Sigmoid colon (tissue), 7 donors: ENCODE measurements at places on chromosomes 2 and 18.

DNA sequence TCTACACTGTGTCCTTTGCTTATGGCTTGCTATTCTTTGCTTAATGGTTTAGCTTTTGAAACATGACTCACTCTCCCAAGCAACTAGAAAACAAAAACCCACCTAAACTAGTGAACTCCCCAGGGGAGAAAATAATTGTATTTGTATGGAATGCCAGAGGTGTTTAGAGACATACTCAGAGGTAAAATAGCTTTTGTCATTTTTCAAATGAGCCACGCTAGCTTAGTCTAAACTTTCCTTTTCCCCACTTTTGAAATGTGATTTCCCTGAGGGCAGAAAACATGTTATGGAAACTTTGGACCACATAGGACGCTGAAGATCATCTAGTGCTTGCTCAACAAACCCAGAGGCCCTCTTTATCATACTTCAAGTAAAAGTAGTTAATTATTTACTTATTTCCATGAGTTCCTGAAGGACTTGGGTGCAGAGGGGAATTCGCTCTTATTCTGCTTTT is 16.5 kb upstream of the CYTIP start:
- DNase-seq: no peak
- no peaks in the 10 kb centered on the region for H3K36me3 ChIP-seq
- no peak overlapping the region for H3K4me3 ChIP-seq
- no peak overlapping the region for H3K27ac ChIP-seq

DNA sequence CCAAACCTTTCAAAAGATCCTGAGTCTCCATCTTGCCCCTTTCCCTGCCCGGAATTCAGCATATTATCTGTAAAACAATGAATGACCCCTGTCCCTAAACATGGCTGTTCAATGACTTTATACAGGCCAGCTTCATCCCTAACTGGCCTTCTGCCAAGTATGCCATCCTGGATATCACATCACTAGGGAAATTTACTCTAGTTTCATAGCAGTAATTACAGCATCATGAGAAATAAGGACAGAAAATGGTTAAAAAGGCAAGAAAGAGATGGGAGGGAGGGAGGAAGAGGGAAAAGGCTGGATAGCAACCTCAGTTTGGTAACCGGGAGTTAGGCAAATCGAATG is 4.4 kb downstream of the MBOAT2 start:
- no peaks in the 10 kb centered on the region for H3K36me3 ChIP-seq
- H3K27ac ChIP-seq: no peak overlapping the region
- no peaks in the 10 kb centered on the region for H3K27me3 ChIP-seq
- H3K4me3 ChIP-seq: no peak overlapping the region

GRCh38 chr2:1974397-1974796 is 230.1 kb upstream of the PXDN start:
- H3K36me3 ChIP-seq: no peaks in the 10 kb centered on the region
- peaks cover 8% of the 10 kb centered on the region for H3K4me1 ChIP-seq
- DNase-seq: peak; percentile 11
- H3K4me3 ChIP-seq: no peak overlapping the region
- H3K27ac ChIP-seq: no peak overlapping the region

GRCh38 chr2:159892990-159893810 is 95.2 kb upstream of the CD302 start:
- H3K27ac ChIP-seq: no peak overlapping the region
- H3K36me3 ChIP-seq: no peaks in the 10 kb centered on the region
- no peak for DNase-seq
- no peaks in the 10 kb centered on the region for H3K27me3 ChIP-seq

DNA sequence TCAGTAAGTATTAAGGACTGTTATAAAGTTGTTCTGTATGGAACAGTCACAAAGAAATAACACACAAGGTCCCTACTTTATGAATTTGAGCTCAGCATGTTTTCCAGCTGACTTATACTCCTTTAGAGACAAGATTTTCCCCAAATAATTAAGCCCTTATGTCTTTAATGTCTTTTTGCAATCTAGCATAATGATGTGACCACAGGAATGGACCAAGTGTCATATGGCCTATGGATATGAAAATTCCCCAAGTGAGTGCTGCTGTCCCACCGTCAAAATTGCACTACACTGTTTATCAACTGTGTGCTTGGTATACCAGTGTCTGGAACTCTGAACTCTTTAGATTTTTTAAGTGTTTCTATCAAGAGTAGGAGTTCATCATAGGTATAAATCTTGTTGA is 369.6 kb downstream of the PID1 start:
- H3K4me3 ChIP-seq: no peak overlapping the region
- no peaks in the 10 kb centered on the region for H3K4me1 ChIP-seq
- no peaks in the 10 kb centered on the region for H3K36me3 ChIP-seq
- no peaks in the 10 kb centered on the region for H3K27me3 ChIP-seq

- H3K4me3 ChIP-seq: no peak overlapping the region
- no peak overlapping the region for H3K27ac ChIP-seq
- no peaks in the 10 kb centered on the region for H3K36me3 ChIP-seq
- DNase-seq: no peak
- no peaks in the 10 kb centered on the region for H3K4me1 ChIP-seq
- no peaks in the 10 kb centered on the region for H3K27me3 ChIP-seq
Measured at GRCh38 chr2:147468349-147468748, 376.5 kb upstream of the ACVR2A start.

DNA sequence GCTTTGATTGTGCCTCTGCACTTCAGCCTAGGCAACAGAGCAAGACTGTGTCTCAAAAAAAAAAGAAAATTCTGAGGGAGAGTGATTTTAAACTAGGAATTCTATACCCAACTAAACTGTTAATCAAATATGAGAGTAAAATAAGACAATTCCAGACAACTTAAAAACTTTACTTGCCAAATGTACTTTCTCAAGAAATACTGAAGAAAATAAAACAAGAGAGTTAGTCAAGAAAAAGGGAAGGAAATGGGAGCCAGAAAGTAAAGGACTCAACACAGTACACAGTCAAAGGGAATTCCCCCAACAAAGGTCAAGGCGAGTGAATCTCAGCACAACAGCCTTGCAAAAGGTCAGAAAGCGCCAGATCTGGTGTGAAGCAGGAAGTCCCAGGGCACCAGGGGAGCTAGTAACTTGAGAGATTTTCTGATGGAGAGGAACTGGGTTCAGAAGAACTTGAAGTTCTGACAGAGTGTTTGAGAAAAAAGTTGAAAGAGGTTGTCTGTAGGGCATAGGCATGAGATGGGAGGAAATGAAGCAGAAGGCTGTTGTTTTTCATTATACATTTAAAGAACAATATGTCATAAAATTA is 22.6 kb upstream of the TBC1D8 start:
- no peaks in the 10 kb centered on the region for H3K36me3 ChIP-seq
- no peaks in the 10 kb centered on the region for H3K4me1 ChIP-seq
- DNase-seq: no peak
- no peaks in the 10 kb centered on the region for H3K27me3 ChIP-seq
- H3K27ac ChIP-seq: no peak overlapping the region
- no peak overlapping the region for H3K4me3 ChIP-seq

GRCh38 chr2:20998972-20999905 is 44.6 kb downstream of the APOB start:
- H3K4me3 ChIP-seq: no peak overlapping the region
- DNase-seq: no peak
- no peaks in the 10 kb centered on the region for H3K4me1 ChIP-seq
- H3K36me3 ChIP-seq: no peaks in the 10 kb centered on the region

DNA sequence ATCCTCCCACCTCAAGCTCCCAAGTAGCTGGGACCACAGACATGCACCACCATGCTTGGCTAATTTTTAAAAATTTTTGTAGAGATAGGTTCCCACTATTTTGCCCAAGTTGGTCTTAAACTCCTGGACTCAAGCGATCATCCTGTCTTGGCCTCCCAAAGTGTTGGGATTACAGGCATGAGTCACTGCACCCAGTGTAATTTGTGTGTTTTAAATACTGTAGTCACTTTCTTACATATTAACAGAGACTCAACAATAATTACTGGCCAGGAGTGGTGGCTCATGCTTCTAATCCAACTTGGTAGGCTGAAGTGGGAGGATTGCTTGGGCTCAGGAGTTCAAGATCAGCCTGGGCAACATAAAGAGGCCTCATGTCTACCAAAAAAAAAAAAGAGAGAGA is 293.0 kb downstream of the RDH14 start:
- no peaks in the 10 kb centered on the region for H3K27me3 ChIP-seq
- H3K27ac ChIP-seq: no peak overlapping the region

GRCh38 chr2:193469251-193469650 is 1274.5 kb upstream of the TMEFF2 start:
- no peak overlapping the region for H3K4me3 ChIP-seq
- H3K36me3 ChIP-seq: no peaks in the 10 kb centered on the region
- H3K4me1 ChIP-seq: no peaks in the 10 kb centered on the region
- H3K27ac ChIP-seq: no peak overlapping the region

DNA sequence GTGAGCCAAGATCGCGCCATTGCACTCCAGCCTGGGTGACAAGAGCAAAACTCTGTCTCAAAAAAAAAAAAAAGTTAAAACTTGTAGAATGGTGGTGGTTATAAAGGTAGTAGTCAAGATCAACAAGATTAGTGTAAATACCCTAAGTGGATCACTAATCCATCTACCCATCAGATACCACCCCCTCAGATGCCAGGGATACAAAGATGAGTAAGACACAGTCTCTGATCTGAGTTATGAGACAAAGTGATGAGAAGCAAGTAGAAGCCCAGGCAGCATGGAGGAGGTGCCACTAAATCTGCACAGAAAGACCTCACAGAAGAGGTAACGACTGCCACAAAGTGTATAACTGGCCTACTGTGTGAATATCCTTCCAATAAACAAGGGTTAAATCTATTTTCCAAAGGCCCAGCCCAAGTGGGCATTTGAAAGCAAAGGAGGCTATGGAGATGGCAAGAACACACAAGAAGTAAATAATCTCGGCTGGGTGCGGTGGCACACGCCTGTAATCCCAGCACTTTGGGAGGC is 20.2 kb downstream of the NFE2L2 start:
- H3K27ac ChIP-seq: peak overlapping the region; percentile 91
- H3K4me3 ChIP-seq: no peak overlapping the region
- peaks cover 100% of the 10 kb centered on the region for H3K4me1 ChIP-seq

GRCh38 chr2:164014068-164014731 is 278.4 kb upstream of the FIGN start:
- no peak overlapping the region for H3K4me3 ChIP-seq
- H3K36me3 ChIP-seq: no peaks in the 10 kb centered on the region
- DNase-seq: no peak
- H3K27me3 ChIP-seq: no peaks in the 10 kb centered on the region
- no peaks in the 10 kb centered on the region for H3K4me1 ChIP-seq
- H3K27ac ChIP-seq: peak overlapping the region; percentile 30

GRCh38 chr2:148132412-148132811 is 111.5 kb downstream of the MBD5 start:
- H3K27me3 ChIP-seq: no peaks in the 10 kb centered on the region
- no peak overlapping the region for H3K4me3 ChIP-seq
- H3K36me3 ChIP-seq: no peaks in the 10 kb centered on the region
- H3K27ac ChIP-seq: no peak overlapping the region
- H3K4me1 ChIP-seq: peaks cover 29% of the 10 kb centered on the region
- DNase-seq: no peak

- DNase-seq: no peak
- no peaks in the 10 kb centered on the region for H3K36me3 ChIP-seq
- H3K4me3 ChIP-seq: peak overlapping the region; percentile 48
Measured at GRCh38 chr2:118835746-118836410, 11.6 kb downstream of the EN1 start.

DNA sequence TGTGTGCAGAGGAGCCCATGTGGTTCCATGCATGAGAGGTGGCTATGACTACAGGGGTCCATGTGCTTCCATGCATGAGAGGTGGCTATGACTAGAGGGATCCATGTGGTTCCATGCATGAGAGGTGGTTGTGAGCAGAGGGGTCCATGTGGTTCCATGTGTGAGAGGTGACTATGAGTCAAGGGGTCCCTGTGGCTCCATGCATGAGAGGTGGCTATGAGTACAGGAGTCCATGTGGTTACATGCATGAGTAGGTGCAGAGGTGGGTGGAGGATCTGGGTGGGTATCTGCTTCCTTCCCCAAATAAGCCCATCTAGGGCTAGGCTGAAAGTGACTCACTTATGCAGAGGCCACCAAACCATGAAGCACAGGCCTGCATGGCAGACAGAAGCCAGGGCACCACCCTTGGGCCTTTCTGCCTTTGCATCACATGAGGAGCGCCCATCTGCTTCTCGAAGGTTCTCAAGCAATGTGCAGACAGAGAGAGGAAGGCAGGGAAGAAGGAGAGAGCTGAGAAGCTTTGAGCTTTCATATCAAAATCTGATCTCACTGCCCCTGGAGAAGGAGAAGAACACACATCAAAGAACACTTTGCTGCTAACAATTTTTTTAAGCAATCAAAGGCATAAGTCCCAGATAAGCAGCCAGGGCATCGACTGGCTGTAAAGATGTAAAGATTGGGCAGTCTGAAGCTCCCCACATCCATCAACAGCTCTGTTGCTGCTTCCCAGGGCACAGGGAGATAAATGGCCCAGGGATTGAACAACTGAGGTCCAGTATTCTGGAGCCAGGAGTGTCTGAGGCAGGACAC is 137.6 kb downstream of the TNS1 start:
- H3K27me3 ChIP-seq: no peaks in the 10 kb centered on the region
- H3K4me1 ChIP-seq: peaks cover 93% of the 10 kb centered on the region
- H3K27ac ChIP-seq: peak overlapping the region; percentile 98
- H3K4me3 ChIP-seq: no peak overlapping the region
- peaks cover 80% of the 10 kb centered on the region for H3K36me3 ChIP-seq
- DNase-seq: no peak

- no peaks in the 10 kb centered on the region for H3K27me3 ChIP-seq
- H3K27ac ChIP-seq: no peak overlapping the region
- peaks cover 29% of the 10 kb centered on the region for H3K4me1 ChIP-seq
- H3K36me3 ChIP-seq: peaks cover 33% of the 10 kb centered on the region
- H3K4me3 ChIP-seq: no peak overlapping the region
Measured at GRCh38 chr2:75707901-75708300, 2.8 kb downstream of the GCFC2 start.

DNA sequence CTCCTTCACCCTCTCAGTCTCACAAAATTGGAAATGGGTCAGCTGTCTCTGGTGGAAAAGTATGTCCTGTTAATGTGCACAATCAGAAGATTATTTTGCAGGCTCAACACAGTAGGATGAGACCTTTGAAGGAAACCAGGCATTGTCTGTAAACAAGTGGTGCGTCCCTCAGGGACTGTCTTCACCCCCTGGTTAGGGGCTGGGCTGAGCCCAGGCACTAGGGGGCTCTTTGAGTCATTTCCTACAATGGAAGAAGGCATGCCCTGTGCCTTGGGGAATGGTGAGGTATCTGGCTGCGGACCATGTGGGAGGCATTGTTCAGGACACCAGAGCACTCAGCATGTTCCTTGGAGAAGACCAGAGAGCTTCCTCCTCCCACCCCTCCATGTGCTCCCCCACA is 26.8 kb downstream of the PKDCC start:
- H3K4me3 ChIP-seq: no peak overlapping the region
- peak; percentile 55 for DNase-seq
- H3K4me1 ChIP-seq: no peaks in the 10 kb centered on the region
- H3K27ac ChIP-seq: no peak overlapping the region
- H3K36me3 ChIP-seq: no peaks in the 10 kb centered on the region
- H3K27me3 ChIP-seq: no peaks in the 10 kb centered on the region
